ENCODE measurements at places on chromosomes 12 and 14.
A peak's percentile ranks its signal among the peaks of the same experiment; 100 is the strongest.

DNA sequence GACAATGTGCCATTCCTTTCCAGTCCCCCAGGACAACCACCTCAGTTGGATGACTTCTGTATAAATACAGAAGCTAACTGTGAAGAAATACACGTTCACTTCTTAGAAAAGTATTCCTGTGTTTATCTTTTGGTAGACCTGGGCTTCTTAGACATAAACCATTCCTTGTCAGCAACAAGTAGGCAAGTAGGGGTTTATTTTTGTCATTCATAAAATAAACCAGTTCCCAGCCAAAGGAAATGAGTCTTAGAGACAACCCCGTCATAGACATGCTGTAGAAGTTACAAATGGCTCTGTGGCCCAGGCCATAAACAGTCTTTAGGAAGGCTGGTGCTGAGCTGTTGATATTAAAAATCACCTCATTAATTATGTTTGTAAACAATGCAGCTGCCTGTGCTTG, 243.2 kb downstream of the SPTSSA start:
- DNase-seq, result no peak

GRCh38 chr12:49744363-49744885, 3.1 kb downstream of the TMBIM6 start:
- no peak for DNase-seq

GRCh38 chr14:77580477-77580876, 36.0 kb downstream of the SPTLC2 start:
- no peak for DNase-seq

GRCh38 chr12:102571889-102572288, 91.5 kb upstream of the IGF1 start:
- DNase-seq, result no peak

GRCh38 chr12:80622271-80622670, 85.2 kb upstream of the MYF6 start:
- DNase-seq, result no peak

DNA sequence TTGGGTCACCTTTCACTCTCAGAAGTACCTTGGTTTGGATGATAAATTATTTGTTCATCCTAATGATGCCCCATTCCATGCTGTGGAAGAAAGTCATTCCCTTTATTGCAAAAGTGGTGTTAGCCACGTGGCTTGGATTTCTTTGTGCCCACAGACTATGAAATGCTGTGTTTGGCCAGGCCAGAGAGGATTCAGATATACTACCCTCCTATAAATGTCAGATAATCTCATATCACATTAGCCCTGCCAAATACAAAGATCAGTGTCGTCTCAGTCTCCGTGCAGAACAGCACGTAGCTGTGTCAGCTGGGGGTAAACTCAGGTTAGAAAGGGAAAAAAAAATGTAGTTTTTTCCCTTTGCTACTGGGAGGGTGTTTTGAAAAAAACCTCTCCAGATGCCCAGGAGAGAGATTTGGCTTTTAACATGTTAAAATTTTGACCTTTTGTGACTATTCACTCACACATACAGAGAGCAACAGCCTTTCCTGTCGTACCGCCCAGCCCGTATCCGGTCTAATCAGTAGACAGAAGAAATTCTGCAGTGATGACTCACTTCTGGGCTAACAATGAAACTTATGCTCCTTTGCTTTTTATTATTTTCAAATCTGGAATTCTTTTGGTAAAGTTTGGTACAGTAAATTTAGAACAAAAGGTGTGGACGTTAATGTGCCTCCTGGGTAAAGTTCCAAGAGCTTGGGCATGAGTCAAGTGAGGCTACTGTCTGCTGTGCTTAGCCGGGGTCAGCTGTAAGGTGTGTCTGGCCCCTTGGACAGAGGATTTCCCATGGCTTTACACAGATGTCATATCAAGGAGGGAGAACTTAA, 8.5 kb upstream of the PTPRB start:
- DNase-seq, result no peak

- DNase-seq, result peak; percentile 39
Measured at GRCh38 chr12:116880817-116881324, 370 bp downstream of the HRK start.

GRCh38 chr12:104130760-104131159, 7.2 kb downstream of the NFYB start:
- DNase-seq, result no peak

DNA sequence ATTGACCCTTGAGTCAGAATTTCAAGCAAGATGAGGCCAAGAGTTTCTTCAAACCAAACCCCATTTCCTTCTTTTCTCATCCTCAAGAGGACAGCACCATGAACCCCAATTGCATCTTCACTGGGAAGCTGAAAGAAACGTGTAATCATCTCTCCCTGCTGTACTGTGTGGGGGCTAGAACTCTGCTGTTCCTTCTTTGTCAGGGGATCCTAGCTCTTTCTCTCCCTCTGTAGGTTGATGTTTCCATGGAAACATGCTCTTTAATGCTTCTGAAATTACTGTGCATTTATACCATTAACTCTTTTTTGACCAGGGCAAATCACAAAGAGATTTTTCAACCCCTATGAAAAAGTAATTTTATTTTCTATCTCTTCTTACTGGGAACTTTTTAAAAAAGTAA, 295.1 kb downstream of the GRIN2B start:
- no peak for DNase-seq

DNA sequence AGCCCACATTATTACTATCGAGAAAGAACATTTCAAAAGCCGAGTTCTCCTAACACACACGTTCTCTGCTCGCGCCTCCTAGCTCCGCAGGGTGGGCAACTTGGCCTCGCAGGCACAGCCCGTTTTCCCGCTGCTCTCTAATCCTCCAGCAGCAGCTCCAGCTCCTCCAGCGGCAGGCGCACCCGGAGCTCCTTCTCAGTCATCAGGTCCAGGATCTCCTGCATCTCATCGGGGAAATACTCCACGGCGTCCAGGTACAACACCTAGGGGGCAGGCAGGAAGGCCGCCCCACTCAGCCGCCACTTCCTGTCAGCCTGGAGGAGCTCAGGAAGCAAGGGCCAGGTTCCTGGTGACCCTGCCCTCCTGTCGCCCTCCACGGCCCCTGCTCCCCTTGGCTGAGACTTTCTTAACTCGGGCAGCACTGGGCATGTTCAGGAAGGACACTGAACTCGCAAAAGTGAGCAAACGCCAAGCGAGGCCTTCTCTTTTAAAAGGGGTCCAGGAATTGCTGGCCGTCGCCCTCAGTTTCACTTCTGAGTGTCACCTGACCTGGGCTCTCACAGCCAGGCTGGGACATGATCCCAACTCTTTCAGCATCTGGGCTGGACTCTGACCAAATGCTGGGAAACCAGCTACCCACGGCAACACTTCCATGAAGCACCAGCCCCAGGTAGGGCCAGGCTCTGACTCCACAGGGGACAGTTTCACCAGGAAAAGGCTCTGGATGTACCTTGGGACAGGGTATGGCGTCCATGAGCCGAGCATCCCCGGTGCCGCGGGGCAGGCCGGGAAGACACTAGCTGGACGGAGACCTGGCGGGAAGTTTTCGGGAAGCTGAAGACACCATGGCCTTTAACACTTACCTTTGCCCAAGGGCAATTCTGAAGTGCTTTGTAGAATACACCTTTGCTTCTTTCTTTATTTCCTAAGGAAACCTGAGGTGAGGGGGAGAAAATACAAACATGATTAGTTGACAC, 22.1 kb downstream of the PSMC1 start:
- no peak for DNase-seq

GRCh38 chr12:123384994-123385376, 1.1 kb downstream of the KMT5A start:
- no peak for DNase-seq

DNA sequence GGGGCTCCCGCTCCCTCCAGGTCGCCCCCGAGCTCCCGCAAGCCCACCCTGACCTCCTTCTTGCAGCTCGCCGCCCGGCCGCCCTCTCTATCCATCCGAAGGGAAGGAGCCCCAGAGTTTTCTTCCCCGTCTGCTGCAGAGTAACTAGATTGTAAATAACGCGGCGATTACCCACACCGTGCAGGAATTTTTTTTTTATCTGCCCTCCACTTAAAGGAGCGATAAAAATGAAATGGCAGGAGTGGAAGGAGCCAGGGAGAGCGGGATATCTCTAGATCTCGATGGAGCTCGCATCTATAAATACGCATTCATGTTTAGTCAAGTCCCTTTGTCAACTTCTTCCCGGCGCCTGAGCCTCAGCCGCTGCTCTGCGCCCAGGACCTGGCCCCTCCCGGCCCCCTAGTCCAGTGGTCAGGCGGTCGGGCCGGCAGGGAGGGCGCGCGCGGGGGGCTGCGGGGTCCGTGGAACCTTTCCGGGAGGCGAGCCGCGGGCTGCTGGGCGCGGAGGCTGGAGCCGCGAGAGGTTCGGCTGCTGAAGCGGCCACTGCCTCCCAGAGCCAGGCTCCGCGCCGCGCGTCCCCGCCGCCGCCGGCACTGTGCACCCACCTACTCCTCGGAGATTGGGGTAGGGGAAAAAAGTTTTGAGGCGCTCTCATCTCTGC, 386.0 kb downstream of the BCAT1 start:
- DNase-seq, result no peak

DNA sequence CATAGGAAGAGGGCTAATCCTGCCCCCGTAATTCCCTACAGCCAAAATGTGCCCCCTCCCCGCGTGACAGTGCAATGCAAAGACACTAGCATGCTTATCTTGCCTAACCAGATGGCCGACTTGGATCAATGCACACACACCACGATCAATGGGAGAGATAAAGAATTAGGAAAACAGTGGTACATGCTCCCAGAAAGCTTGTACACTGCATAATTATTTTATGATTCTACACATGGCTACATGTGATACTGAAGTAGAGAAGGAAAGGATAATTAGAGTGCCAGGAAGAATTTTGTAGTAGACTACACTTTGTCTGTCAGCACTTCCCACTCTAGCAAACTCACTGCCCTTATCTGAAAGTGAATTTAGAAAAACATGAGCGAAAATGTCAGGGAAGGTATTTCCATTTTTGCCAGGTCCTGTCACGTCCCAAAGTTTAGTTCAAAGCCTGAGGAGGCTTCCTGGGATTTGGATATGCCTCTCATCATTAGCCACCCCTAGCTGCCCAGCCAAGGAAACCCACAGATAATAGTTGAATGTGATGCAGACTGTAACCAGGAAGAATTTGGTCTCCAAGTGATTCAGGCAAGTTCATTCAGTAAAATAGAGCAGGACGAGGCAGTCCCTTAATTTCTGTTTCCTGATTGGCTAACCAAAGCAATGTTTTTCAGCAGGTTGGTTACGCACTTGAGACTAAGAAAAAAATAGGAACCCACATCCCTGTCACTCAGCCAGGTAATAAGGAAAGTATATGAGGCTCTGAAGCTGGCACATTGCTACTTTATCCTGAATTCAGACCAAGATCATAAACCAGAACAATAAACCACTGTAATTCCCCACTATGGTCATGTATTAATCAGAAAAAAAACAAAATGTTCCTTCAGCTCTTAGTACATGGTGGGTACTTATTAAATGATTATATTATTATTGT, 199.6 kb upstream of the OTX2 start:
- no peak for DNase-seq

- no peak for DNase-seq
Measured at GRCh38 chr12:106428384-106428783, 70.8 kb downstream of the POLR3B start.

- no peak for DNase-seq
Measured at GRCh38 chr12:123449249-123449733, 8.6 kb upstream of the SNRNP35 start.

DNA sequence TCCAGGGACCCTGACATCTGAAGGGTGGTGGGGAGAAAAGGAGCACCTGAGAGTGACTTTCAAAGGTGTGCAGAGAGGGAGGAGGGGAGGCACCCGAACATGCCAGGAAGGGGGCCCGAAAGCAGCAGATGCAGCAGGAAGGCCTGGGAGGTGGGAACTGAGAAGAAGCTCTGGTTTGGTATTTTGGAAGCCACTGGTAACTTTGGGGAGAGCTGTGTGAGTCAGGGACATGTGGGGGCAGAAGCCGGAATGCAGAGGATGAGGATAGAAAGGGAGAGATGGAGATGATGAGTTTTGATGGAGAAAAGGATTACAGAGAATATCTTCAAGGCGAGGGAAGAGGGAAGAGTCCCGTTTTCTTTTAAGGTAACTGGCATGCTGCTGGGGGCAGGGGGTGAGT, 50.1 kb downstream of the NRXN3 start:
- DNase-seq, result no peak

DNA sequence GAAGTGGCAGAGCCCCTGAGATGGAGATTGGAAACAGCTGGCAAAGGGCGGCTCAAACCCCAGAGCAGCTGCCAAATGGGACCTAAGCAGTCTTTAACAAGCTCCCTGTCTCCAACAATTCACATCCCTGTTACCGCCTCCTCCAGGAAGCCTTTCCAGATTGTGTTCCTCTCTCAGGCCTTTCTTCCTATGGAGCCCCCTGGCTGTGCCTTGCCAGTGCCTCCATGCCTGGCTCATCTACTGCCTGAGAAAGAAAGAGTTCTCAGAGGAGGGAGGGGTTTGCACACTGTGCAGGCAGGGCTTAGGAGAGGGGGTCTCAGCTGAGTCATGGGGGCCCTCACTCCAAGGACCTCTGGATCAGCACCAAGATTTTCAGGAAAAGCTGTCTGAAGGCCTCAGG, 8.8 kb upstream of the KRT74 start:
- no peak for DNase-seq

DNA sequence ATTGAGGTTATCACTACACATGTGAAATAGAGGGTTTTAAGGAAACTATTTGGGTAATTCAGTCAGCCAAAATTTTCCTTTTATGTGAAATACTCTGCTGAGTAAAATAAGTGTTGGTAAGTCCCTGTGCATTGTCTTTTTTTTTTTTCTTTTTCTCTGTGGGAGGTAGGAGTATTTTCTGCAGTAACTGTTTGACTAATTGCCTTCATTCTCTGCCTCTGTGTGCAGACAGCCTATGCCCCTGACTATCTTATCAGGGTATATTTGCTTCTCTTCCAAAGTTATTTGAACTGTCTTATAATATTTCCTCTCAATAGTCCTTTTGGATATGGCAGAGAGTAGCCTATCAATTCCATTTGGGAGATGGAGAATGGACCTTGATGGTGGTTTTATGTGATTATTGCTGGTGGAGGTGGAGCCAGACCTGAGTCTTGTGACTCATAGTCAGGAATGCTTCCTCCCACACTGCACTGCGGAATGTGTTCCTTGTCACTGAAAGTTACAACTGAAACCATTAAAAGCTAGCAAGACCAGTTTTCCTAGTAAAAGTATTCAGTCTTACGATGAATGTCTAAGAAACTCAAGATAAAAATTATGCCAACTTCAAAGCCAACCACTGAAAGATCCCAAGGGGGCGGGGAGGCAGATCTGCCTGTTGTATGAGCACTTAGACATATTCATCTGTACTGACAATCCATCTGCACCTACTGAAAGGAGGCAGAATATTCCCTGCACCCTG, 40.9 kb upstream of the STXBP6 start:
- no peak for DNase-seq

DNA sequence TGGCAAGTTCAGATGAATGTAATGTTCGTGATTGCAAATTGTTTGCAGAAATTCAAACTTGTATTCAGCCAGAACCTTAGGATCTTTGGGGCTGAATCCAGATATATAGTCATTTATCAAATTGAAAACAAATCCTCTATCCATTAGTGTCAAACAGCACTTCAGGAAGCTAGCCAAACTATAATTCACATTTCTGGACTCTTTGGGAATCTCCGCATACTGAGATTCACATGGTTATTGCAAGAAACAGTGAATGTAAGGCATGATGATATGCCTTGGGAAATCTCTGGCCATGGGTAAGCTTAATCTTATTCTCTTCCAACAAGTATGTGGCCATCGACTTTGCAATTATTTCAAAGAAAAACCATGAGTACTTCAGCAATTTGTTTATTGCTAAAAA, 98.5 kb downstream of the KLHL28 start:
- no peak for DNase-seq

All from stimulated activated CD4-positive, alpha-beta T cell treated with anti-CD3 and anti-CD28 coated beads, Interleukin-4, amount 100 ng/mL, for 1 hour (primary cell).